Left cardiac atrium (tissue), 4 donors: ENCODE measurements at places on chromosomes 16 and 17. TPM values are rescaled to one million over a fixed set of nuclear protein-coding genes. Genes with fewer than 3 reads are reported as not detected.

CHST4 gene
- 0.16 TPM for total RNA-seq

ABHD15 gene
- total RNA-seq: 11.6 TPM

TP53TG3B gene
- not detected for total RNA-seq

TBX2 gene
- total RNA-seq: 12.1 TPM

TUBB3 gene
- 3.9 TPM for total RNA-seq

TMEM114 gene
- total RNA-seq: not detected

HS3ST3A1 gene
- total RNA-seq: 0.16 TPM

FXR2 gene
- 68.3 TPM for total RNA-seq

MYH1 gene
- not detected for total RNA-seq

MAPT gene
- 20.8 TPM for total RNA-seq

ZNF423 gene
- 11.1 TPM for total RNA-seq

LCAT gene
- 12.8 TPM for total RNA-seq

HIRIP3 gene
- 18.4 TPM for total RNA-seq

C17orf67 gene
- total RNA-seq: 1.4 TPM
